NCI-H69 (cell line): ENCODE measurements at places on chromosomes 13 and 19.

- peak; percentile 56 for DNase-seq
These were observed 84.3 kb downstream of the NUFIP1 start for GRCh38 chr13:44904967-44905366.

DNA sequence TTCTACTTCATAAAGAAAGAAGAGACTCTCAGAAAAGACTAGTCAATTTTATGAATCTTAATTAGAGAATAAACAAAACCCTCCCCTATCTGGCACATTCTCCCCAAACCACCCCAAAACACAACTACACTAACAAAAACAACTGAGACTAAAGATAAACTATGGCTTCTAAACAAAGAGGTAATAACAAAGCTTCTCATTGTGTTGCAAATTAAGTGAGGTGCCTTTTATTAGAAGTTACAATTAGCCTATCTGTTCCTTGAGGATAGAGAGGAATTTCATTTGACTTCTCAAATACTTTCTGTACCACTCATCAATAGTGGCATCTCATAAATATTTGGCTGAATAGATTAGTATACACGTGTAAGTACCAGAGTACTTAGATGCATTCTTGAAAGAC lies 1196.2 kb downstream of the PCDH9 start:
- DNase-seq: no peak

DNA sequence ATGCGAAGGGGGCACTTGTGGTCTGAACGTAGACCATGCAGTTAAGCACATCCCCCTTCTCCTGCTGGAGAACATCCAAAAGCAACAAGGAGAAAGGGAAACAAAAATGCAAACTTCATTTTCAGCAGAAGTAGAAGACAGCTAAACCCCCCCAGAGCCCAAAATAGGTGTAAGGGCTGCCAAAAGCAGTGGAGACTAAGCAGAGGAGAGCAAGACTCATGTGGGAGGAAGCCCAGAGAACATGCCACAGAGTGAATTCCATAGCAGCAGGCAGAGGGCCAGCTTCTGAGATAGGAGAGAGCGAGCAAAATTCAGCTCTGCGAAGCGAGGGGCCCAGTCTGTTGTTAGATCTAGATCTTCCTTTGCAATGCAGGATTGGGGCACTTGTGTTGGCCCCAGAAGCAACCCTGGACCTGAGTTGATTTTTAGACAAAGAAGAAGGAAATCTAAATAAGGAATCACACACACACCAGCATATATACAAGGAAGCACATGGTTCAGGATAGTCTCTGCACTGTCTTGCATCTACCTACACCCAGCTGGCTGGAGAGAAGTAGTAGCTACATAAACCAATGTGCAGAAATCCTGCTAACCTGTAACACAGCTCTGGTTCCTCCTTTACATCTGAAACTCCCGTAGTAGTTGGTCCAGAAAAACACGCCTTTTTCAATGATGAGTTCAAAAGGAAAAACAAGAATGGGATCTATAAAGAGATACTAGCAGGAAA lies 199.6 kb downstream of the SPRY2 start:
- no peak for DNase-seq

- DNase-seq: peak; percentile 3
These were observed 769.0 kb upstream of the SLITRK1 start for GRCh38 chr13:84651288-84651687.

DNA sequence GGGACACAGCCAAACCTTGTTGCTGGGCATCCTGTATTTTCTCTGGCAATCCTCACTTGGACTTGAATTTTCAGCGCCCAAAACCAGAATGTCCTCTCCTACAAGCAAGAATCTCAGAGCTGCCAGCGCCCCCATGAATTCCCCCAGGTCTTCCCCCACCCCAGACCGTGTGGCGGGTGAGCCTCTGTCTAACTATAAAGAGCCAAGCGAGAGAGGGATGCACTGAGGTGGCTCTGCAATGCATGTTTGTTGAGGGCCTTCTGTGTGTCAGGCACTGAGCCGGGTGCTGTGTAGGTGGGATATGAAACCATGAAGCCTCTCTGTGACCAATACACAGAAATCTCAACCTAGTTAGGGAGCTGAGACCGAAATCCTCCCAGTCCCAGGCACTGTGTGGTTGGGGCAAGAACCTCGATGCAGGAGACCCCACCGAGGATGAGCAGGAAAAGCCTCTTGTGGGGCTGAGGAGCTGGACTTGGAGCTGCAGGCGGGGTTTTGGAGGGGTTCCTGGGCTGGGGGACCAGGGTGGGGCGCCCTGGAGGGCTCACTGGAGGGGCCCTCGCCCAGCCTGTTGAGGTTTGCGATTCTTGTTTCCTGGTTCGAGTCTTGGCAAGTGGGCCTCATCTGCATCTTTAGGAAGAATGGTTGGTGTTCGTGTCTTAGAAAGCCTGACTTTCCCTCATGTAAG lies 12.4 kb upstream of the PROZ start:
- no peak for DNase-seq

DNA sequence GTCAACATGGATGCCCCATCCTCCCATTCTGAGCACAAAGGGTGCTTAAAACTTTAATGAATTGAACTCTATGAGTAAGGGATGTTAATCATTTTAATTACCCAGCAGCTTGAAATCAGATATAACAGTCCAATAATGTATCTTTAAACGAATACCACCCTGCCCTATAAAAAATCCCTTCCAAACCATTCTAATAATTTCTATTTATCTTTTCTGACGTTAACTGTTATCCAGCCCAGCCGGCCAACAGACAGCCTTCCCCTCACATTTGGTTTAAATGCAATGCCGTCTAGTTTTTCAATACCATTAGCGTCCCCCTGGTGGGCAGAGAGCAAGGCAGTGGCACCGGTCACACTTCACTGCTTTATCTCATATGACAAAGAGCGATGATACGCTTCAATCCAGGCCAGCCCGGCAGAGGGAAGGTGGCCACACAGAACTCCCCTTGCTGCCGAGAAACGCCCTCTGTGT lies 402.2 kb upstream of the ZNF507 start:
- DNase-seq: no peak

GRCh38 chr13:100443998-100444328 lies 144.6 kb downstream of the GGACT start:
- DNase-seq: no peak

DNA sequence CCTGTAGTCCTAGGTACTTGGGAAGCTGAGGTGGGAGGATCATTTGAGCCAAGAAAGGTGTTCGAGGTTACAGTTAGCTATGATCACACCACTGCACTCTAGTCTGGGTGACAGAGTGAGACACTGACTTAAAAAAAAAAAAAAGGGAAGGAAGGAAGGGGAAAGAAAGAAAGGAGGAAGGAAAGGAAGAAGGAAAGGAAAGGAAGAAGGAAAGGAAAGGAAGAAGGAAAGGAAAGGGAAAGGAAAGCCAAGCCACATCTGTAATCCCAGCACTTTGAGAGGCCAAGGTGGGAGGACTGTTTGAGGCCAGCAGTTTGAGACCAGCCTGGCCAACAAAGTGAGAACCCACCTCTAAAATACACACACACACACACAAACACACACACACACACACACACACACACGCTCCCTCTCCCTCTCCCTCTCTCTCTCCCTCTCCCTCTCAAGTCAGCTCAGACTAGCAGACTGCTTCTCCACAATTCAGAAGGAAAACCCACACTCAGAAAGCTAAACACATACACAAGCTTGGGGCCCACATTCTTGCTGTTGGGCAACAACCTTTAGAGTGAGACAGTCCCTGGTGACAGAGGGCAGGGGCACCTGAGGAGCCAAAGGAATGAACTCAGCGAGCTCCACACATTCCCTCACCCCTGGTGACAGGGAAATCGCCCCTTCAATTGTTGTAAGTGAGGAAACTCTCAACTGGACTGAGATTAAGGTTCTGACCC lies 2.7 kb downstream of the ZNF709 start:
- DNase-seq: no peak

GRCh38 chr13:88925954-88926353 lies 1254.8 kb downstream of the SLITRK5 start:
- DNase-seq: no peak

DNA sequence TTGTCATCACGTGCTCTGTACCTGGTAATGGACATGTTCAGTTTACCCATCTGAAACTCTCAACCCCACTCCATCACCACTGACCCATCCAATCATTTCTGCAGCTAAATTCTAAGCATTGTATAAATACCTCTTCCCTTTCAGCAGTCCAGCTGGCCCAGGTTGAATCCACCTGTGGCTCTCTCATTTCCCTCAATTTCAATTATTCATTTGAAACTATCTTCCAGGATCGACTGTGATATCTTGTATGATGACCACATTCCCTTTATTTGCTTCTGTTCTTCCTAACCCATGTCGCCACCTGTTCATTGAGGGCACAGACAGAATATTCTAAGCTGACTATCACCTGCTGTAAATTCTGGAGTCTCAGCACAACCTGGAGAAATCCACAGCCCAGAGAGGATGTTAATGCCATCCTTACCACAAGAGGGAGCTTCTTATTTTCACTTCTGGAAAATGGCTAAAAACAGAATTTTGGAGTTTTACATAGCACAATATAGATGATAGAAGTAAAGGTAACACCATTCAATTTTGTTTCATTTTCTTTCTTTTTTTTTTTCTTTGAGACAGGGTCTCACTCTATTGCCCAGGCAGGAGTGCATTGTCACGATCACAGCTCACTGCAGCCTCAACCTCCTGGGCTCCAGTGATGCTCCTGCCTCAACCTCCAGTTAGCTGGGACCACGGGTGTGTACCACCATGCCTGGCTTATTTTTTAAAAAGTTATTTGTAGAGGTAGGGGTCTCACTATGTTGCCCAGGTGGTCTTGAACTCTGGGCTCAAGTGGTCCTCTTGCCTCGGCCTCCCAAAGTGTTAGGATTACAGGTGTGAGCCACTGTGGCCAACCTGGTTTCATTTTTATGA lies 38.6 kb downstream of the ZNF823 start:
- DNase-seq: peak; percentile 61

DNA sequence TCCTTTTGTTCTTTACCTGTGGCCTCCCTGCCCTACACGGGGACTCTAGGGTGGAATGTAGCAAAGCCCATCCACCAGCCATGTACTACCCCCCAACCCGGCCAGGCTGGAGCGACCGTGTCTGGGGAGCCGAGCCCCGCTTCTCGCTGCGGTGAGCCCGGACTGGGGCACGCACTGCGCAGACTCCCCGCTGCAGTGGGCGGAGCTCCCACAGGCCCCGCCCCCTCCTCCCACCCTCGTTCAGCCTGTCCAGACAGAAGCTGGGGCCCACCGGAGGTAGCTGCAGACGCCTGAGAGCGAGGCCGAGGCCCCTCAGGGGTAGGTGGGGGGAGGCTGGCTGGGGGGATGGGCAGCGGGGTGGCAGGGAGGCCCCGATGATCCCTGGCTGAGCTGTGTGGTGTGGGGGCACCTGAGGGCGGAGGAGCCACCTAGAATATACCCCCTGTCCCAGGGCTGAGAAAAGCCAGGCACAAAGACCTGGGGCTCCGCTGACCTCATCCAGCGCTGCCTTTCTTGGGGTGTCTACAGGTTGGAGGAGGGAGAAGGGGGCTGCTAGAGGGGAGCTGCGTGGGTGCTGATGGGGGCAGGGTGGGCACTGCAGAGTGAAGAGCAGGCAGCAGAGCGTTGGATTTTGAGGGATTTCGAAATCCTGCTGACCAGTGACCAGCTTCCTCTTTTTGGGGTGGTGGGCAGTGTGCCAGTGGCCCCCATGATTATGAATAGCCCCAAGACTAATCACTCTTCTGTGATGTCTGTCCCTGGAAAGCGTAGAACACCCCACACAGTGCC lies 17.3 kb downstream of the PLD3 start:
- DNase-seq: peak; percentile 88

DNA sequence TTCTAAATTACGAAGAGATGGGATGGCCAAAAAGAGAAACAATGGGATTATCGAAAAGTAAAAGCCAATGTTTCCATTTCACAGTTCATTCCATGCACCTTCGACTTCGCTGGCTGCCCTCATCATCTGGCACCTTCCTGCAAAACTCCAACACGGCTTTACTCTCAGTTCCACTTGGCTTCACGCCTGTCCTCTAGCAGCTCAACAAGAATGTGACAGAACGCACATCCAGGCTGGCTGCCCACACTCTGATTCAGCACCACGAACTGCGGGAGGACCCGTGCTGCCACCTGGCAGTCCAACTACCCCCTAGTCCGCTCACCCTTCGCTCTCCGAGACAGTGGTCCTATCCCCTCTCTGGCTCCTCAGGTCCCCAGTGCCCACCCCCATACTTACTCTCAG lies 11.7 kb downstream of the ATP7B start:
- DNase-seq: no peak

- no peak for DNase-seq
These were observed 333.9 kb downstream of the RFC3 start for GRCh38 chr13:34151885-34152284.

- DNase-seq: peak; percentile 6
These were observed 880 bp upstream of the TMEM160 start for GRCh38 chr19:47049307-47049700.

DNA sequence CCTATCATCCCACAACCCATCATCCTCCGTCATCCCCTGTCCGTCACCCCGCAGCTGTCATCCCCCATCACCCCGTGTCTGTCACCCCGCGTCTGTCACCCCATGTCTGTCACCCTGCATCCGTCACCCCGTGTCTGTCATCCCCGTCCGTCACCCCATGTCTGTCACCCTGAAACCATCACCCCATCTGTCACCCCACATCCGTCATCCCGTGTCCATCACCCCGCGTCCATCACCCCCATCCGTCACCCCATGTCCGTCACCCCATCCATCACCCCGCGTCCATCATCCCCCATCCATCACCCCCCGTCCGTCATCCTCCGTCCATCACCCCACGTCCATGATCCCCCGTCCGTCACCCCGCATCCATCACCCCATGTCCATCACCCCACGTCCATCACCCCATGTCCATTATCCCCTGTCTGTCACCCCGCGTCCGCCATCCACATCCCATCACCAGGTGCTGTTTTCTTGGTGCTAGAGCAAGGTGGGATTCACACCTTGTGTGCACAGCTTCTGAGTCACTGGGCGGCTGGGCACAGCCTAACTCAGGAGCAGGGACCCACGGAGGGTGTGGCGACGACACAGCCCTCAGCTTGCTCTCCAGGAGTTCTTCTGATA lies 24.2 kb downstream of the RASA3 start:
- no peak for DNase-seq

- peak; percentile 86 for DNase-seq
These were observed 3.2 kb downstream of the KLF16 start for GRCh38 chr19:1860042-1860775.

- no peak for DNase-seq
These were observed 90.0 kb downstream of the WDFY2 start for GRCh38 chr13:51674276-51674675.

GRCh38 chr13:99760456-99760855 lies 211.1 kb downstream of the ZIC5 start:
- DNase-seq: peak; percentile 62

DNA sequence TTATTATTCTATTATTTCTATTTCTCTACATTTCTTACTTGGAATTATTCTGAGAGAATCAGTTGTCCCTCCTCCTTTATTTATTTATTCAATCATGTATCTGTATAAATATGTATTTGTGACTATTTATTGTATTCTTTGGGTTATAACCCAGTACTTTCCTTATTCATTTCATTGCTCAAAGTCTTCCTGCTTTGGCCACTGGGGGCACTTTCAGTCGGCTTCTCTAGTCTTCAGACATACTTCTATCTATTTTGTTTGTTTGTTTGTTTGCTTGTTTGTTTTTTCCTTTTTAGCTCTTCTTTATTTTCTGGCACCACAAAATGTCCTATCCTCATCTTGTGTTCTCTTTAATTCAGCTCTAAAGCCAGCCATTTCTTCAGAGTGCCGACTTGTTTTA lies 260.4 kb downstream of the NALCN start:
- no peak for DNase-seq
